Kidney (tissue), 22 donors: ENCODE measurements at places on chromosomes 6 and 20. TPM values are rescaled to one million over a fixed set of nuclear protein-coding genes. Genes with fewer than 3 reads are reported as not detected.

GRCh38 chr6:35341557-35341956 is 801 bp upstream of the PPARD start:
- H3K27ac ChIP-seq = no peak overlapping the region
- H3K4me3 ChIP-seq = no peak overlapping the region
- no peak for DNase-seq

DNA sequence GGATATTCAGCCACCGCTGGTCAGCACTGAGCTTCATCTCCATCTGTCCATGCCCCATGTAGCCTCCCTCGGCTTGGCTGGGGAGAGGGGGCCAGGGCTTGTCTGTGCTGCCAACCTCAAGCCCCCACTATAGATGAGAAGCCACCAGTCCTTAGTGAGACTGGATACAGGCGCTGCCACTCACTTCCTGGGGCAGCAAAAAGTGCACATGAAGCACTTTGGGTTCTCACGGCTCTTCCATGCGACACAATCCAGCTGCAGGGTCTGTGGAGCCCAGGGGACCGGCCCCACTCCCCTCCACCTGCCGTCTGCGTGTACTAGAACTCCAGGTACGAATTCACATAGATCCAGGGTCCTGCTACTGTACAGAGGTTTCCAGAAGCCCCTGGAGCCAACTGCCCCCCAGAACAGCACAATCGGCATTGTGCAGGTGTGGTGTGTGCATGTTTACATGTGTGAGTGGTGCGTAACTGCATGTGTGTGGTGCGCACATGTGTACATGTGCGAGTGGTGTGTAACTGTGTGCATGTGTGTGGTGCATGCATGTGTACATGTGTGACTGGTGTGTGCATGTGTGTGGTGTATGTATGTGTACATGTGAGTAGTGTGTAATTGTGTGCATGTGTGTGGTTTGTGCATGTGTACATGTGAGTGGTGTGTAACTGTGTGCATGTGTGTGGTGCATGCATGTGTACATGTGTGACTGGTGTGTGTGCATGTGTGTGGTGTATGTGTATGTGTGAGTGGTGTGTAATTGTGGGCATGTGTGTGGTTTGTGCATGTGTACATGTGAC is 4.9 kb downstream of the FRMD1 start:
- no peak overlapping the region for H3K4me3 ChIP-seq
- H3K4me1 ChIP-seq = peaks cover 6% of the 10 kb centered on the region
- H3K36me3 ChIP-seq = peaks cover 6% of the 10 kb centered on the region

BEND6 gene
- total RNA-seq = 0.72 TPM

DNA sequence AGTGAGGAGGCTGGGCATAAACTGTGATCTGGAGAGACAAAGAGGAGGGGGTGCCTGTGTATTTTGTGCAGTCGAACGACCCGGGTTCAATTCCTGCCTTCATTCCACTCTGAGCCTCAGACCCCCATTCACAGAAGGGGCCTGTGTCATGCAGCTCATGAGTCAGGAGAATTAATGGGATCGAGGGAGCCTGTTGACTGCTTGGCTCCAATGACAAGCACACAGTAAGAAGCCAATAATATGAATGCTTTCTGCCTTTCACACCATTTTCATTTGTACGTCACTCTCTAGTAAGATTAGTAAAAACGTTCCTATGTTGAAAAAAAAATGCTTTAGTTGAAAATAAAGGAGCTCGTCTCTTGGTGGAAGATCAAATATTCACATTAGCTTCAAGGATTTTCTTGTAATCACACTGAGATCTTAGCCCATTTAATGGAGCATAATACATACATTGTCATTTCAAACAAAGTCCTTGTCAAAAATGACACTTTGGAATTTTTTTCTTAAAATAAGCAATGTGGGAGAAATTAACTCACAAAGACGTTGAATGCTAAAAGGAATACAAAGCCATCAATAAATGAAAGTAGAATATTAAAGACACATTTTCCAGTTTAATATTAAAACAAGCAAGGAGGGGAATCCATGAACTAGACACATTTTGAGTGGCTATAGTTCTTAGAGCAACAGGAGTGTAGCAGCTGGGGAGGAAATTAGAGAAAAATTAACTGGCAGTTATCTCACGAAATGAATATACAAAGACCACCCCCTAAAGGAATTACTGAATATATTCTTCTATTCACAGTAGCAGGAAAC is 246.7 kb upstream of the AFDN start:
- H3K4me1 ChIP-seq = no peaks in the 10 kb centered on the region
- H3K36me3 ChIP-seq = no peaks in the 10 kb centered on the region
- H3K27me3 ChIP-seq = no peaks in the 10 kb centered on the region
- H3K27ac ChIP-seq = no peak overlapping the region
- no peak for DNase-seq

GRCh38 chr6:84136364-84137050 is 90.9 kb downstream of the CEP162 start:
- H3K27ac ChIP-seq = no peak overlapping the region
- DNase-seq = no peak
- H3K27me3 ChIP-seq = no peaks in the 10 kb centered on the region
- no peaks in the 10 kb centered on the region for H3K4me1 ChIP-seq
- H3K36me3 ChIP-seq = no peaks in the 10 kb centered on the region

CAP2 gene
- 15.7 TPM for total RNA-seq

GRCh38 chr6:49841424-49841823 is 24.9 kb downstream of the CRISP1 start:
- H3K27me3 ChIP-seq = no peaks in the 10 kb centered on the region
- H3K36me3 ChIP-seq = no peaks in the 10 kb centered on the region
- DNase-seq = no peak
- H3K4me3 ChIP-seq = no peak overlapping the region

GRCh38 chr6:111992851-111993250 is 61.1 kb upstream of the CCN6 start:
- no peak overlapping the region for H3K4me3 ChIP-seq
- H3K36me3 ChIP-seq = no peaks in the 10 kb centered on the region
- H3K27ac ChIP-seq = no peak overlapping the region

GNRH2 gene
- total RNA-seq = not detected

GABRR2 gene
- total RNA-seq = 0.38 TPM

POFUT1 gene
- 36.7 TPM for total RNA-seq

DNA sequence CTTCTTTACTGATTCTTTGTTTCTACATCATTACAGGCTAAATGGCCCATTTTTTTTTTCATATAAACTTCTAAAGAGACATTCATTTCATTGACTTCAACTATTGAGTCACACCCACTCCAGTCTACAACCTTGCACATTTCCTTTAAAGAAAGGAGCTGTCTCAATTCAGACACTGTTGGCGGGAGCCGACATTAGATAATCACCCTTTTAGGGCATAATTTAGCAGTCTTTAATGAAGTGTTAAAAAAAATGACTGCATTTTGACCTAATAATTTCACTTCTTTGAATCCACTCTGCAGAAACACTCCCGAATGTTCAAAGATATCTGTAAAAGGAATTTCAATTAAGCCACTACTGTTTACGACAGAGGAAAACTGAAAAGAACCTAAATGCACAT is 1.5 kb downstream of the EPM2A start:
- no peak overlapping the region for H3K27ac ChIP-seq
- no peak for DNase-seq
- peak overlapping the region; percentile 88 for H3K4me3 ChIP-seq

IPCEF1 gene
- 25.9 TPM for total RNA-seq

TFAP2D gene
- total RNA-seq = not detected

- no peaks in the 10 kb centered on the region for H3K27me3 ChIP-seq
- H3K36me3 ChIP-seq = no peaks in the 10 kb centered on the region
- no peak overlapping the region for H3K27ac ChIP-seq
- peak; percentile 59 for DNase-seq
These were observed 14.0 kb downstream of the RPS6KA2 start for GRCh38 chr6:166613027-166613426.

DNA sequence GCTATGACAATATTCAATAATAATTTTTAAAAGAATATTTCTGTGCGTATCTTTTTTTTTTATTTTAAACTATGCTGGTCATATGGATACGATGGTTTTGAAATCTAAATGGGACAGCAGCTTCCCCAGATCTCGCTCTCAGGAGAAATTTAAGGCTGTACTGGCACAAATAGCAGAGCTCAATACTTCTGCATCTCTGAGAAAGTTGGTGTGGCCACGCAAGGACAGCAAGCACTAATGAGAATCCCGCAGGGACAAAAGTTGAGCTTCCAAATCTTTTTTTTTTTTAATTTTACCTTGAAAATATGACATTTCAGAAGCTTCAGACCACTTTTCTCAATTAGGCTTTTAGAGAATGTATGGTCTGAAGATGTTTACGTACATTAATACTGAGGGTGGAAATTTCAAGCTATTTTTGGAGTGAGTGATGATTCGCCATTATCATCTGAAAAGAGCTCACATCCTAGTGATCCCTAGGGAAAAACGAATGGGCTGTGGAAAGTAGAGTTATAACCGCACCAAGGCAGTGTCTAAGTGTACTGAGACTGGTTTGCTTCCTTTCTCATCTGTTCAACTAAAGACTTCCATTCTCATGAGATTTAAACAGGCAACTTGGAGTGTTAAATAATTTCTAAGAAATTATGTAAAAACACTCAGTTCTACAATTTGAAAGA is 840.0 kb downstream of the C6orf118 start:
- H3K4me3 ChIP-seq = no peak overlapping the region
- H3K27ac ChIP-seq = no peak overlapping the region
- no peaks in the 10 kb centered on the region for H3K27me3 ChIP-seq
- no peaks in the 10 kb centered on the region for H3K4me1 ChIP-seq

DNA sequence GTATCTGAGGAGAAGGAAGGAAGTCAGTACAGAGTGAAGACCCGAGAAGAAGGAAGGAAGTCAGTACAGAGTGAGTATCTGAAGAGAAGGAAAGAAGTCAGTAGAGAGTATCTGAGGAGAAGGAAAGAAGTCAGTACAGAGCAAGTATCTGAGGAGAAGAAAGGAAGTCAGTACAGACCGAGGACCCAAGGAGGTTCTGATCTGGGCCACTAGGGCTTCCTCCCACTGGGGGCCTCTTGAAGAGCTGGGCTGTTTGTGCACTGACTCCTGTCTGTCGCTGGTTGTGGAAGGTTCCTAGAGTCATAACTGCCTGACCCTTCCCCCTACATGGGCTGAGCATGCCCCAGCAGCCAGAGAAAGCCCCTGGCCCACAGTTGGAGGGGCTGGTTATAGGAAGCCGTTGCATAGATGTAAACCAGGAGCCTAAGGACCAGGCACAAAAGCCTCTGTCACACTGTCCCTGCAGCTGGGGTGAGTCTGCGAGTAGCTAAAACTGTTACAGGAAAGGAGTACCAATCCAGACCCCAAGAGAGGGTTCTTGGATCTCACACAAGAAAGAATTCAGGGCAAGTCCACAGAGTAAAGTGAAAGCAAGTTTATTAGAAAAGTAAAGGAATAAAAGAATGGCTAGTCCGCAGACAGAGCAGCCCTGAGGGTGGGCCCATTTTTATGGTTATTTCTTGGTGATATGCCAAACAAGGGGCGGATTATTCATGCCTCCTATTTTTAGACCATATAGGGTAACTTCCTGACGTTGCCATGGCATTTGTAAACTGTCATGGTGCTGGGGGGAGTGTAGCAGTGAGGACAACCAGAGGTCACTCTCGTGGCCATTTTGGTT is 395.9 kb downstream of the PREX1 start:
- no peaks in the 10 kb centered on the region for H3K36me3 ChIP-seq
- no peak for DNase-seq

DNA sequence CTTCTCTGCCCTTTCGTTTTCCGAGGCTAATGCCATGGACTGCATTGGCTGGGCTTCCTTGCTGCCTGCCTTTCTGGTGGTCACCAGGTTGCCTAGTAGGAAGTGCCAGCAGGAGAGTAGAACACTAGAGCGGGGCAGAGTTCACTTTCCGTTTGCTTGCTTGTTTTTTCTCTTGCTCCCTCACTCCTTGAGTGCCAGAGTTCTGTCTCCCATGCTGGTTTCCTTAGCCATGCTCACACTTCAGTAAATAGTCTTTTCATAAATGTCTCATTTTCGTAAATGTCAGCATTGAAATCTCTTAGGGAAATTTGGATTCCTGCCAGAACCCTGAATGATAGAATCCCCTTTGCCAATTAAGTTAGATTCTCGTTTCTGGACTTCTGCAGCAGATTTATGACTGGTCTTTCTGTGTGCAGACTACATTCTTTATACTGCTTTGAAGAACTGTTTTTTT is 63.9 kb downstream of the FAM83B start:
- H3K27me3 ChIP-seq = no peaks in the 10 kb centered on the region
- H3K27ac ChIP-seq = no peak overlapping the region
- no peaks in the 10 kb centered on the region for H3K36me3 ChIP-seq
- H3K4me1 ChIP-seq = no peaks in the 10 kb centered on the region
- H3K4me3 ChIP-seq = no peak overlapping the region
- no peak for DNase-seq

FAM50B gene
- 13.2 TPM for total RNA-seq

DNA sequence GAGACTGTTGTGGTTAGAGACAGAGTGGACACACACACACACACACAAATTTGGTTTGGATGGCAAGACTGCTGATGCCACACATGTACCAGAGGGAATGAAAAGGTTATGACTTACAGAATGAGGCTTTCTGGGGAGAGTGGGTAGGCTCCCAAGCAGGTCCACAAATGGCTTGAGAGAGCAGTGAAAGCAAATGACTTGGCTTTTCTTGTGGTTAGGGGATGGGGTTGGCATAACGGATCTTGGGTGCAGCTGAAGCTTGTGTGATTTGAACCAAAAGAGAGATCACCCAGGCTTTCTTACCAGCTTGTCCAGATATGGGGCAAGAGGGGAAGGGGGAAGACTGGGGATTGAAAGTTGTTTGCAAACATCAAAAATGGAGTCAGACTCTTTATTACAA is 73.9 kb upstream of the OLIG3 start:
- no peak overlapping the region for H3K27ac ChIP-seq
- H3K4me3 ChIP-seq = no peak overlapping the region
- DNase-seq = no peak

PLCB4 gene
- total RNA-seq = 17.7 TPM

TP53TG5 gene
- total RNA-seq = not detected

GRCh38 chr20:14948416-14948815 is 611.0 kb upstream of the FLRT3 start:
- H3K4me1 ChIP-seq = no peaks in the 10 kb centered on the region
- H3K27me3 ChIP-seq = no peaks in the 10 kb centered on the region
- no peak overlapping the region for H3K4me3 ChIP-seq
- DNase-seq = no peak
